ENCODE measurements at places on chromosomes 12 and 14.

DNA sequence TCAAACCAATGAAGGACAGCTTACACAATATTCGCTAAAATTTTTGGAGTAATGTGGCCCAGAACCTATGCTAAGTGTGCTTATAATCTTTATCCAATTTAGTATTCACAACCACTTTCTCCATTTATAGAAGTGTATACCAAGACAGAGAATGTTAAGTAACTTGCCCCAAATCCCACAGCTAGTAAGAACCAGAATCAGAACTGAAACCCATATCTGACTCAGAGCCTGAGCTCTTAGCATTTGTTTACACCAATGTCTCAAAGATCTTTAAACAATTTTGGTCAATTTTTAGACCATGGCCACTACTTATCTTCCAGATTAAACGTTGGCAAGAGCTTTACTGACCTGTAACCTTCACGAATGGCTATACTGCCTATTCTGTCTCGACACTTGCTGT lies 53.0 kb downstream of the PAPLN start:
- no peak for DNase-seq

DNA sequence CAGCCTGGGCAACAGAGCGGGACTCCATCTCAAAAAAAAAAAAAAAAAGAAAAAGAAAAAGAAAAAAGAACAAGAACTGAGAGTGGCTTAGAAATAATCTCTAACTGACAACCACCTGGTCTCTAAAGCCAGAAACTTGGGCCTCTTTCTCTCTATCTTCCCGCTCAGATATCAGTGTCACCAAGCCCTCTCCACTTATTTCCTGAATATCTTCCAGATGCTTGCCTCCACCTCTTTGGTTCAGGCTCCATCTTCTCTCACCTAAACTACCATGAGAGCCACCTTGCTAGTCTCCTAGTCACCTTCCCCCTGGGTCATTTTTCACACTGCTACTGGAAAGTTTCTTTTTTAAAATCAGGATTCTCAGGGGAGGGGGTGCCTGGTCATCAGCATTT lies 1.8 kb upstream of the TM9SF1 start:
- no peak for DNase-seq

DNA sequence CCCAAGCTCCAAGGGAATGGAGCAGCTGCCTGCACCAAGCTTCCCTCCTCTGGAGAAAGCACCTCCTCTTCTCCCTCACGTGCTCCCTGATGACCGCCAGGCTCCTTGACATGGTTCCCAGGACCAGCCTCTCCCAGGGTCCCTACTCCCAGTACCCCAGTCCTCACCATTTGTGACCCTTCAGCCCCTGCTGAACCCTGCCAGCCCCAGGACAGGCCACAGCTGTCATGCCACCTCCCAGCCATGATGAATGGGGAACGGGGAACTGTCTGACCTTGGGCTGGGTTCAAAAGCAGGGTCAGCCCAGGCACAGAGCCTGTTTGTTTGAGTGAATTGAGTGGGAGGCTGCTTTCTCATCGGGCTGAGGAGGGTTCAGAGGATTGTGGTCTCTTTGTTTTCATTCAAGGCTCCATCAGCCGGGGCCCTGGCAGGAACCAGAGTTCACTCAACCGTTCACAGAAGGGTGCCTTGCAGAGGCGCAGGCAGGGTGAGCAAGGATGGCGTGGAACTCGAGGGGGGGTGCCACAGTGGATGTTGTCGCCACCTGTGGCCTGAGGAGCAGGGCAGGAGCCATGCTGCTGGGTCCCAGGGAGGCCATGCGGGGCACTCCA lies 344.5 kb upstream of the SFSWAP start:
- no peak for DNase-seq

DNA sequence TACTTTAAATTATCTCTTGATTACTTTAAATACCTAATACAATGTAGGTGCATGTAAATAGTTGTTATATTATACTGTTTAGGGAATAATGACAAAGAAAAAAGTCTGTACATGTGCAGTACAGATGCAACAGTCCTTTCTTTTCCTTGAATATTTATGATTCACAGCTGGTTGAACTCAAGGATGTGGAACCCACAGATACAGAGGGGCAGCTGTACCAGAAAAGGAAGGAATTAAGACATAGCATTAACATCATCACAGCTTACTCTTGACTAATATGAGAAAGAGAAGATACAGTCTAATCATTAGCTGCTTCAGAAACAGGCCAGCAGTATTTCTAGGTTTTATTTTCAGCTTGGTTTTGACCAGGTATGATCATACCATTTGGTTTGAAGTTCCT lies 34.7 kb upstream of the AP4S1 start:
- DNase-seq = no peak

DNA sequence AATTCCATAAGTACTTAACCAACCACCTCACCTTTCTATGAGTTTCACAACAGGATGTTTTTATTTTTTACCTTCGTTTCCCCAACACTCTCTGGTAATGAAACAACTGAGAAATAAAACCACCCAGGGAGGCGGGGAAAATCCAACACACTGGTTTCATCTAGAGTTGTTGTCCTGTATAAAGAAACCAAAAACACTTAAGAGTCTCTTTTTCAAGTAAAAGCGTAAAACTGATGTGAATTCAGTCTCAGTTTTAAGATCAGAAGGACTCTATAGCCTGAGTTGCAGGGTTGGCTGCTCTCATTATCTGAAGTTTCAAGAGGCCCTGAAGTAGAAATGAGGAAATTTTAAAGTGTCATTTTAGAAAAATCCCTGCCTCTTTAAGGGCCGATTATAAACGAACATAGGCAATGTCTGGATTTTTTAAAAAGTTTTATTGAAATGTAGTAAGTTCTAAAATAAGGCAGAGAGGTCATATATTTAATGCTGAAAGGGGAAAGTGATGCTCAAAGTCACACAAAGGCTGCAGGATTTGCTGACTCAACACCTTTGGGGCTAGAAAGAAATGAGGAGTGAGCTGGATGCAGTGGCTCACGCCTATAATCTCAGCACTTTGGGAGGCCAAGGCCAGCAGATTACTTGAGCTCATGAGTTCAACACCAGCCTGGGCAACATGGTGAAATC lies 27.2 kb downstream of the HIGD1C start:
- DNase-seq = no peak

DNA sequence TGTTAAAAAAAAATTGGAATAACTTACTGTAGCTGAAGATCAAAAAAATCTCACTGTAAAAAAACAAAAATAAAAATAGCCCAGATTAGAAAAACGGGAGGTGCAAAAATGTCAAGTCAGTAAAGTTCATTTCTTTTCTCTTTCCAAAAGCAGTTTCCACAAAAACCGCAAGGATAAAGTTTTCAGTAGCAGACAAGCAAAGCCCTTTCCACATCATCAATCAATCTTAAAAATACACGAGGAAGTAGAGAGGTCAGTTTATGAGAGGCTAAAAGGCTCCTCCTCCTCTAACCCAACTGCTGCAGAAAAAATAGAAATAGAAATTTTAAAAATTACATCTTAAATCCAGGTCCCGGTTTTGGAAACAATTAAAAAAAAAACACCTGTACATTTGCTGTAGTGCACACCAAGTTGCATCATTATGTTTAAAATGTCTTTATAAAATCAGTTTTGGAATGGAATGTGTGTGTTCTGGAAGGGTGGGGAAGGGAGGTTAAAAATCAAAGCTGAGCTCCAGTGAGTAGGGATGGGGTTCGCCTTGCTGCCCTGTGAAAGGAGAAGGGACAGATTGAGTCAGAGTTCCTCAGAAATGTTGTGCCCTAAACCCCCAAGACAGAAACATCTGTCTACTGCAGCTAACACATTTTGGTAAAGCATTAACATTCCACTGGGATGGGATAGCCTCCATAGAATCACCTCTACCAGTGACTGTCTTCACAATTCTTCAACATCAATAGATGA lies 5.8 kb downstream of the HNRNPC start:
- no peak for DNase-seq

DNA sequence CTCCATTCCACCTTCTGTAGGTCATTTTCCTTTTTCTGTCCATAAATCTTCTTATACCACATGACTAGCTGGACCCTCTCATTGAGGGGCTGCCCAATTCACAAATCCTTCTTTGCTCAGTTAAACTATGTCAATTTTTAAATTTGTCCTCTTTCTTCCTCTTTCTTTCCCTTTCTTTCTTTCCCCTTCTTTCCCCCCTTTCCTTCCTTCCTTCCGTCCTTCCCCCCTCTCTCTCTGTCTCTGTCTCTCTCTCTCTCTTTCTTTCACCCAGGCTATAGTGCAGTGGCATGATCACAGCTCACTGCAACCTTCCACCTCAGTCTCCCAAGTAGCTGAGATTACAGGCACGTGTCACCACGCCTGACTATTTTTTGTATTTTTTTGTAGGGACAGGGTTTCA lies 47.1 kb upstream of the TMEM263 start:
- DNase-seq = no peak

GRCh38 chr12:38995249-38995648 lies 89.9 kb upstream of the CPNE8 start:
- no peak for DNase-seq

DNA sequence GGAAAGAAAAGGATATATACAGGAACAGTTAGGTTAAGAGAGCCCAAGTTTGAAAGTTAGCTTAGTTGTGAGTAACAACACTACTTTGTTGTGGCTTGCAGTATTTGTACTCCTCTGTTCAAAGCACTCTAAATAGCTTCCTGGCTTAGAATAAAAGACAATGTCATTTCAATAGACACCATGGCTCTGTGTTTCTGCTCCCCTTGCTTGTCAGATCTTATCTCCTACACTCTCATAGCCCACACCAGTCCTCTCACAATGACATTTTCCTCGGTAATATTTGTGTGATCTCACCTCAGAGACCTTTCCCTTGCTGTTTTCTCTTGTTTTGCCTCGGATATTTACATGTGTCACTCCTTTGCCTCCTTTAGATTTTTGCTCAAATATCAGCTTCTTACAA lies 418.4 kb downstream of the MDGA2 start:
- no peak for DNase-seq

DNA sequence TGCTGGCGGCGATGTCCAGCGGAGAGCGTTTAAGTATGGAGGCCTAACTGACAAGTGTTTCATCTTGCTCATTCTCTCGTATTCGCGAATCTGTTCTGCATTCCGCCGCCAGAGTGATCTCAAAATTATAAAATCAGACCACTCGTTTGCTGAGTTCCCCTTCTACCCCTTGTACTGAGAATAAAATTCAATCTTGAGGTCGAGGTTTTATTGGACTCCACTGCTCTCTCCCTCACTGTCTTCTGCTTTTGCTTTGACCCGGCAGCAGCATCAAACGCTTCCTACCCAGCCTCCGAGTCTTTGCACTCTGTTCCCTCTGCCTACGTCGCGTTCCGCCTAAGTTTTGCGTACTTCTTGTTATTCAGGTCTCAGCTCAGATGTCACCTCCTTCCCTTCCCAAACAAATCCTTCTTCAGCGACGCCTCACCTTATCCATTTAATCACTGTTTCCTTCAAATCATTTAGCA lies 462 bp downstream of the KNTC1 start:
- no peak for DNase-seq

DNA sequence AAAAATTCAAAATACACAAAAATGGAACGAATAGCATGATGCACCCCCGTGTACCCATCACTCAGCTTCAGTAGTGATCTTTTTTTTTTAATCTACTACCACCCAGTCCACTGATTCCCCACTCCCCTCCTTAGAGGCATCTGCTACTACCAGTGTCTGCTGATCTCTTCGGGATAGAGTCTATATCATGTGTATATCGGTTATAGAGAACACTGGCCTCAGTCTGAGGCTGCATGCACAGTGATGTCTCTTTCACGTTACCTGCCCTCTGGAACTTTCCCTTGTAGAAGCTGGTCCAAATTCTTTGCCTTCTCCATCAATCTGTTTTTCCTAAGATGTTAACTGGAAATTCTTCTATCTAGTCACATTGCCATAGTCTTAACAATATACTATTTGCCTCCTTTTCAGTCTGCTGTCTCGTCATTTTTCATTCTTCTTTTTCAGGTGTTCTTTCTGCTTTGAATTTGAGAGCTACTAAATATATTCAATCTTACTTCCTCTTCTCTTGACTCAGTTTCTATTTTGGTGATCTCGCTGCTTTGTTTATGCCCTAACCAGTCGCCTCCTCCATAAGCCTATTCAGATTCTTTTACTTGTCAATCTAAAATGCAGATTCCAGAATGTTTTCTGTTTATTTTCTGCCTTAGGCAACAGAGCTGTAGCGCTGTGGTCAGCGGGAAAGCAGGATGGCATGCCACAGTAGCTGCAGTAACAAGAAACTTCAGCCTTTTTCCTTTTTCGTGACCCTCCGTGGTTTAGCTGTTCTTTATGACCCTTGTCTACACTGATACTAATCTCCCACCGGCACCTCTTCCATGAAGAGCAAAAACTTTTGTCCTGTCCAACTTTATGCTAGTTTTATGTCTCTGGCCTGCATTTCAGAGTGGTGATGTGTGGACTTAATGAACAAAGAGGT lies 67.0 kb downstream of the FBXW8 start:
- no peak for DNase-seq

- no peak for DNase-seq
Measured at GRCh38 chr12:68281322-68282077, 28.1 kb upstream of the IL22 start.

DNA sequence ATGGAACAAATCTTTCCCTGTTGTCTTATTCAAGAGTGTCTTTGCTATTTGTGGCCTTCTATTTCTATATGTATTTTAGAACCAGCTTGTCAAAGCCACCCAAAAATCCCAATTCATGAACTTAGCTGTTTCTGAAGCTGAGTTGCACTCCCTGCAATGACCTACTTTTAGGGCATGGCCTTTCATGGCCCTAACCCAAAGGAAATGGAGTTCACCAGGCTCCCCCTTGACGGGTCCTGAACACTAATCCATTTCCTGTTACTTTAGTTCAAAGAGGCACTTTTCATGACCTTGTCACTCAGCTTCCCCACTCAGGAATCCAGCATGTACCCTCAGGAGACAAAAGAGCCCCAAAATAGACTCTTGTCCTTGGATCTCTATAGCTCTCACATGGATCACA lies 7.6 kb downstream of the TMED8 start:
- no peak for DNase-seq

DNA sequence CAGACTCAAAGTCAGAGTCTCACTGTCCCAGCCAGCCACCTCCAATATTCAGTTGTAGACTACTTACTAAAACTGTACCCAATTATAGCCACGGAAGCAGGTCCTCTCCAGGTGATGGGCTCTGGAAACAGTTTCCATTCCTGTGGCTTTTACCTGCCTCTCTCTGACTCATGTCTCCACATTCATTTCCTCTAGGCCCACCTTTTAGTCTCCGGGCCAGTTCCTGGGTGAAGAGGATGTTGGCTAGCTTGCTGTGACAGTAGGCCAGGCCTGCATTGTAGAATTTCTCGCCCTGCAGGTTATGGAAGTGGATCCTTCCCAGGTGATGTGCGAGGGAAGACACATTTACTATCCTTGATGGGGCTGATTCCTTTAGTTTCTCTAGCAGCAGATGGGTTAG lies 5.6 kb downstream of the RDH11 start:
- DNase-seq = no peak

DNA sequence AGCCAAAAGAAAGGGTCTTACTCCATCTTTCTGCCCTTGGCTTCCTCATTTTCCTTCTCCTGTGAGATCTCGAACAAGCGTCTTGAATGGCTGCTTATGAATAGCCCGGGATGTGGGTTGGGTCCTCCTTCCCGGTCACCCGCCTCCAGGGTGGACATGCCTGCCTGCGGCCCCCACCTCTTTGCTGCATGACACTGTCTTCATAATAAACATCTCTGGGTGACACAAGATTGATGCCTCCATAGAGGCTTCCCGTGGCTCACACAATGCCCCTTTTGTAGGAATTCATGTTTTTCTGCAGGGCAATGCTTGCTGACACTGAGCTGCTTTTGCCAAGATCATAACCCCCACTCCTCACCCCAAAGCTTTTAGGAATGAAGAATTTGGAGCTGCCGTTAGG lies 125.9 kb downstream of the ZNF664 start:
- no peak for DNase-seq

GRCh38 chr12:3398196-3398789 lies 92.7 kb upstream of the PRMT8 start:
- DNase-seq = no peak

- no peak for DNase-seq
Measured at GRCh38 chr12:70236990-70237389, 6.2 kb upstream of the CNOT2 start.
